ENCODE measurements at places on chromosomes 7 and 10.
A peak's percentile ranks its signal among the peaks of the same experiment; 100 is the strongest.

- DNase-seq = no peak
These were observed 121.7 kb downstream of the FANK1 start for GRCh38 chr10:126017961-126018560.

DNA sequence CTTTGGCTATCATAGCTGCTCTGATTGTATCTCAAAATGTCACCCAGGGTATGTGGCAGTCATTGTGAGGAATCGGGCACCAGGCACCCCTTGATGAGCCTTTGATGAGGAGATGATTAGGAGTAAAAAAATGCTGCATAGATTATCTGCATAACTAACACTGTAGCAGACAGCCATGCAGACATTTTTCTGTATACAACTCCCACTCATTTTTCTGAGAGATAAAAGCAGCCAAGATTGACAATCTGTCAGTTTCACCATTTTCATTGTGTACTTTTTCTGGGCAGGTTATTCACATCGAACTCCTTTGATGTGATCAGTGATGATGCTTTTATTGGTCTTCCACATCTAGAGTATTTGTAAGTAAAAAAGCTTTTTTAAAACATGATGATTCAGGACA is 19.4 kb downstream of the LGI1 start:
- DNase-seq = no peak

DNA sequence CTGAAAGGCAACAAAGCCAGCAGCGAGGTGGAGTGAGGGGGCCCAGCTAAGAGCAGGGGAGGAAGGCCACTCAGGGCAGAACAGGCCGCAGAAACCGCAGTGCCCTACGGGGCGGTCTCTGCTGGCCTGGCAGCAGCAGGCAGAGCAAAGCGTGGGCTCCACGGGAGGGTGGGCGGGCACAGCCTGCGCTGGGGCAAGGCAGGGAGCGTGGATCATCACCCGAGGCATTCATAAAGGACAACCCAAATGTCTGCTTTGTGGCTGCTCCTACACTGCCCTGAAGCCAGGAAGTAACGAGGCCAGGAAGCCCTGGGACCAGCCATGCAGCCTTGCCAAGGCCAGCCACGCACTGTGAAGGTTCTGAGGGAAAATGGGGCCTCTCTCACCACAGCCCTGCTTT is 127.5 kb downstream of the MAD1L1 start:
- no peak for DNase-seq

- DNase-seq = no peak
These were observed 73.6 kb upstream of the LSM8 start for GRCh38 chr7:118110178-118110925.

DNA sequence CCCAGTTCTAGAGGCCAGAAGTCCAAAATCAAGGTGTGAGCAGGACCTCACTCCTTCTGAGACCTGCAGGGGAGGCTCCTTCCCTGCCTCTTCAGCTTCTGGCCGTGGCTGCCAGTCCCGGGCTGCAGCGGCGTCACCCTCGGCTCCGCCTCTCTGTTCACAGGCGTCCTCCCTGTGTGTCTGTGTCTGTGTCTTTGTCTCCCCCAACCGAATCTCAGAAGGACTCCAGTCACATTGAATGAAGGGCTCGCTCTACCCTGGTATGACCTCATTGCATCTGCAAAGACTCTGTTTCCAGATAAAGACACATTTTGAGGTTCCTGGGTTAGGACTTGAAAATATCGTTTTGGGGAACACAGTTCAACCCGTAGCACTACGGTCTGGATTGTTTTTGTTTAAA is 33.1 kb upstream of the GALNT11 start:
- DNase-seq = peak; percentile 38

- DNase-seq = no peak
These were observed 19.0 kb upstream of the ABI1 start for GRCh38 chr10:26879744-26880143.

DNA sequence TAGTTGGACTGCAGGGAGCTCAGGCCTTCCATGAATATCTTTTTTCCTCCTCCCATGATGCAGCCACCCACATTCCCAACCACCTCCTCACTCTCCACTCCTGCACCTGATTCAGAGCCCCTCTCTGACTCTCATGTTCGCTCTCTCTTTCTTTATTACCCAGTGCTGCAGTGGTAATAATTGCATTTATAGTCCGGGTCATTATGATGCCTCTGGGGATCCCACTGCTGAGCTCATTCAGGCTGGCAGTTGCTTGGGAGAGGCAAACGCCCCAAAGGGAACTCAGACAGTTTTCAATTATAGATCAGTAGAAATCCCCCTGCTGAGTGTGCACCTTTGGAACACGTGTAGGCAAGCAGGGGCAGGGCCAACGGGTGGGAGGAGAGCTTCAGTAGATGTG is 953.0 kb downstream of the GRID1 start:
- no peak for DNase-seq

GRCh38 chr7:110454713-110455112 is 636.2 kb upstream of the LRRN3 start:
- DNase-seq = no peak

DNA sequence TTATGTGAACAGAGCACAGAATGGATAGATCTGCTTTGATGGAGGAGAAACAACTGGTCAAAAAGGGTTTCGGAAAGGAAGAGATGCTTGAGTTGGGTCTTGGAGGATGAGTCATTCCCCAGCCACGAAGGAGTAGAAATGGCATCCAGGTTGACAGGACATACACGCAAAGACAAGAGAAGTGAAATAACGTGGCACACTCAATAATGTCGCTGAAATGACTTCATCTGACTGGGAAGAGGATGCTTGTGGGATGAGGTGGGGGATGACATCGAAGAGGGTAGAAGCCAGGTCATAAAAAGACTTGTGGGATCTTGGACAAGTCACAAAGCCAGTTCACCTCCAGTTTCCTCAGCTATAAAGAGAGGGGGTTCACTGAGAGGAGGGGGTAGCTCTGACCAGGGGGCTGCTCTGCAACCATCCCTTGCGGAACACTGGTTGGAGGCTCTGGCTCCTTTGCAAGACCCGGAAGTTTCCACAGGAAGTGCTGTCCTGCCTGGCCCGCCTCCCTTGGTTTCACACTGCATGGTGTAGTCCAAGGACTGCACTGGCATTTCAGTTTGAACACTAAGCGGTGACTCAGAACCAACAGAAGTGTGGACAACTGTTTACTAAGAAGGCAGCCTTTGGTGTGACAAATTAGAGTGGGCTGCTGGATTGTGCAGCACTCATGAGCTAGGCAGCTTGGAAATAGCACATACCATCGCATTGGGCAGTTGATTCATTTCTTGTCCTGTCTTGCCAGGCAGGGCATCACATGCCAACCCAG is 189.9 kb upstream of the ADO start:
- DNase-seq = no peak

DNA sequence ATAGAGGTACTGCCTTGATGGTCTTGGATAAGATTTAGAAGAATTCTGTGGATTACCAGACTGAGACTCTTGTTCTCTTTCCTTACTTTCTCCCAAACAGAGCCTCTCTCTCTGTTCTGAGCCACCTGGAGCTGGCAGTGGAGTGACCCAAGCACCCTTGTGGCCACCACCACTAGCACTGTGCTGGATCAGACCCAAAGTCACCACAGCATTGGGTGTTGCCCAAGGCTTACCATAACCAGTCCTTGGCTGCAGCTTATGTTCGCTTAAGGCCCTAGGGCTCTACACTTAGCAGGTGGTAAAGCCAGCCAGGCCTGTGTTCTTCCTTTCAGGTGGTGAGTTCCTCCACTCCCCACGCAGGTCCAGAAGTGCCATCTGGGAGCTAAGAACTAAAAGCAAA is 79.8 kb downstream of the SEM1 start:
- no peak for DNase-seq

- no peak for DNase-seq
These were observed 3.0 kb upstream of the PRSS1 start for GRCh38 chr7:142746264-142746663.

GRCh38 chr10:114694062-114694461 is 36.0 kb upstream of the ABLIM1 start:
- peak; percentile 11 for DNase-seq
